ENCODE measurements at places on chromosomes 2 and 18. TPM values are rescaled to one million over a fixed set of nuclear protein-coding genes. Genes with fewer than 3 reads are reported as not detected.

FOXI3 gene
- total RNA-seq = not detected

PLEKHM3 gene
- 6.6 TPM for total RNA-seq

LOXHD1 gene
- not detected for total RNA-seq

FAP gene
- total RNA-seq = not detected

CRYBA2 gene
- not detected for total RNA-seq

MREG gene
- 10.6 TPM for total RNA-seq

CPO gene
- total RNA-seq = not detected

FNDC4 gene
- not detected for total RNA-seq

CD207 gene
- total RNA-seq = not detected

UNC50 gene
- total RNA-seq = 39.0 TPM

DNA sequence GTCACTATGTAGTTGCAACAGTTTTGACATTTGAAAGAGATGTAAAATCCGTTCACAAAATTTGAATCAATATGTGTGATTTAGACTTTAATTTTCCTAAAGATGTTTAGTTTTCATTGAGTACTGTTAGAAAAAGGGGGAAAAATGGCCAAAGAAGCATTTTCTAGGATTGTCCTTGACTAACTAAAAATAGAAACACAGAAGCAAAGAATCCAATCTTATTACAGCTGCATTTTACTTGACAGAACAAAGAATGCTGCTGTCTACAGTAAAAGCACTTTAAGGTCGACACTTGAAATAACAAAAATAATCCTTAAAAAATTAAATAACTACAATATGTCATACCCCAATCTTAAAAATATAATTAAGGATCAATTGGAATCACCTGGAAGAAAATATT, 48.9 kb downstream of the FRZB start:
- no peaks in the 10 kb centered on the region for H3K36me3 ChIP-seq
- peaks cover 13% of the 10 kb centered on the region for H3K27me3 ChIP-seq
- no peak overlapping the region for H3K27ac ChIP-seq
- no peak overlapping the region for H3K4me3 ChIP-seq
- no peak for DNase-seq

GRCh38 chr2:42044939-42045338, 2.9 kb upstream of the PKDCC start:
- H3K27ac ChIP-seq = no peak overlapping the region
- peaks cover 65% of the 10 kb centered on the region for H3K27me3 ChIP-seq
- no peak overlapping the region for H3K4me3 ChIP-seq

- H3K36me3 ChIP-seq = no peaks in the 10 kb centered on the region
- DNase-seq = no peak
- H3K4me3 ChIP-seq = no peak overlapping the region
- H3K4me1 ChIP-seq = peaks cover 14% of the 10 kb centered on the region
- H3K27me3 ChIP-seq = peaks cover 21% of the 10 kb centered on the region
Measured at GRCh38 chr18:44818668-44819403, 138.1 kb downstream of the SETBP1 start.

- no peak for DNase-seq
- H3K4me3 ChIP-seq = no peak overlapping the region
- H3K4me1 ChIP-seq = peaks cover 7% of the 10 kb centered on the region
- H3K27ac ChIP-seq = no peak overlapping the region
- peaks cover 6% of the 10 kb centered on the region for H3K36me3 ChIP-seq
- H3K27me3 ChIP-seq = no peaks in the 10 kb centered on the region
Measured at GRCh38 chr2:240512109-240512485, 45.7 kb downstream of the ANKMY1 start.

- H3K27me3 ChIP-seq = peaks cover 20% of the 10 kb centered on the region
- no peak overlapping the region for H3K4me3 ChIP-seq
- peaks cover 8% of the 10 kb centered on the region for H3K4me1 ChIP-seq
- H3K36me3 ChIP-seq = peaks cover 2% of the 10 kb centered on the region
- H3K27ac ChIP-seq = no peak overlapping the region
Measured at GRCh38 chr2:86375623-86376022, 38.2 kb upstream of the REEP1 start.

DNA sequence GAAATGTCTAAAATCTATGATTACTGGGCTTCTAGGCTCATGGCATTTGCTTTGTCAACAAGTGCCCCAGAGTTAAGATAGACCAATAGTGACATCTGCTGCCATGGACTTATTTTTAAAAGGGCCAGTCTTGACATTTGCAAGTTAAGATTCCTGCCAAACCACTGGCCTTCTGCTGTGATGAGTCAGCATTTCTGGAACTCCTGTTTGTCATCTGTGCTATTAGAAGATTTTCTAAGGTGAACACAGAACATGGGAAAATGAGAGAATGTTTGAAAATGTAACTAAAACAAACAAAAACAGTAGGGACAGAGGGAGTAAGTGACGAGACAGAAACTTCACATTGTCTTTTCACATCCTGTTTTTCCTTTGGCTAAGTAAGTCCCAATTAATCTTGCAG, 93.7 kb upstream of the WDR75 start:
- peak; percentile 67 for DNase-seq
- no peaks in the 10 kb centered on the region for H3K36me3 ChIP-seq
- H3K27me3 ChIP-seq = no peaks in the 10 kb centered on the region
- H3K4me1 ChIP-seq = peaks cover 4% of the 10 kb centered on the region
- H3K4me3 ChIP-seq = no peak overlapping the region

DNA sequence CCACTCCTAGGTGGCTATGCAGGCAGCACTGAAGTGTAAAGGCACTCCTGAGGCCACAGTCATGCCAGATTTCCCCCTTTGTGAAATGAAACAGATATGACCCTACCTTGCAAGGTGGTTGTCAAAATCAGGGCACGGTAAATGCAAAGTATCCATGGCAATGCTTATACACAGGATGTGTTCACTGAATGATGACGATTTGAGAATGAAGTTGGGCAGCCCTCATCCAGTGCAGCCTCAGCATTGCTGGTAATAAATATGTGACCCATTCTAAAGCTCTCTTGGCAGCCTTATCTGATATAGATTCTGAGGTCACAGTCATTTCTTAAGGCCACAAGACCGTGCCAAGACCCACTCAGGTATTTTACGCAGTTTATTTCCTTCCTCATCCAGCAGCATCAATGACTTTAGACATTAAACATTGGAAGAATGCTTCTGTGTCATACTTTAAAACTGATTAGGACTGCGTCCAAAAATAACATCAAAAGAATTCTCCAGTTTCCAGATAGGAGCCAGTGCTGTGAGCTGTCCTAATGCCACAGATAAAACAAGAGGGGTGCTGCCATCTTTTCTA, 125.5 kb upstream of the SERTAD2 start:
- peaks cover 4% of the 10 kb centered on the region for H3K27me3 ChIP-seq

- H3K4me3 ChIP-seq = no peak overlapping the region
- DNase-seq = no peak
- peaks cover 23% of the 10 kb centered on the region for H3K4me1 ChIP-seq
Measured at GRCh38 chr2:143524119-143524553, 394.9 kb downstream of the ARHGAP15 start.

GRCh38 chr2:109110170-109110569, 18.8 kb upstream of the SH3RF3 start:
- H3K27ac ChIP-seq = no peak overlapping the region
- H3K36me3 ChIP-seq = no peaks in the 10 kb centered on the region
- peaks cover 7% of the 10 kb centered on the region for H3K27me3 ChIP-seq

DNA sequence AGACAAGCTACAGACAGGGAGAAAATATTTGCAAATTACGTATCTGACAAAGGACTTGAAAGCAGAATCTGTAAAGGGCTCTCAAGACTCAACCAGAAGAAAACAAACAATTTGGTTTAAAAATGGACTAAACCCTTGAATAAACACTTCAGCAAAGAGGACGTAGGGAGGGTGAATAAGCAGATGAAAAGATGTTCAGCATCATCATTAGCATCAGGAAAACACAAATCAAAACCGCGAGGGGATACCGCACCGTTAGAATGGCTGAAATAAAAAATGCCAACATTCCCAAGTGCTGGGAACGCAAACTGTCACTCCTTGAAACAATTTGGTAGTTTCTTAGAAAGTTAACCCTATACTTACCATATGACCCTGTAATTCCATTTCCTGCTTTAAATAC, 136.7 kb downstream of the MBP start:
- H3K36me3 ChIP-seq = no peaks in the 10 kb centered on the region
- H3K27ac ChIP-seq = no peak overlapping the region
- no peak for DNase-seq
- peaks cover 11% of the 10 kb centered on the region for H3K4me1 ChIP-seq
- peaks cover 15% of the 10 kb centered on the region for H3K27me3 ChIP-seq
- no peak overlapping the region for H3K4me3 ChIP-seq

GRCh38 chr2:238879043-238879442, 31.2 kb downstream of the TWIST2 start:
- no peak overlapping the region for H3K27ac ChIP-seq
- no peaks in the 10 kb centered on the region for H3K4me1 ChIP-seq
- H3K36me3 ChIP-seq = no peaks in the 10 kb centered on the region

DNA sequence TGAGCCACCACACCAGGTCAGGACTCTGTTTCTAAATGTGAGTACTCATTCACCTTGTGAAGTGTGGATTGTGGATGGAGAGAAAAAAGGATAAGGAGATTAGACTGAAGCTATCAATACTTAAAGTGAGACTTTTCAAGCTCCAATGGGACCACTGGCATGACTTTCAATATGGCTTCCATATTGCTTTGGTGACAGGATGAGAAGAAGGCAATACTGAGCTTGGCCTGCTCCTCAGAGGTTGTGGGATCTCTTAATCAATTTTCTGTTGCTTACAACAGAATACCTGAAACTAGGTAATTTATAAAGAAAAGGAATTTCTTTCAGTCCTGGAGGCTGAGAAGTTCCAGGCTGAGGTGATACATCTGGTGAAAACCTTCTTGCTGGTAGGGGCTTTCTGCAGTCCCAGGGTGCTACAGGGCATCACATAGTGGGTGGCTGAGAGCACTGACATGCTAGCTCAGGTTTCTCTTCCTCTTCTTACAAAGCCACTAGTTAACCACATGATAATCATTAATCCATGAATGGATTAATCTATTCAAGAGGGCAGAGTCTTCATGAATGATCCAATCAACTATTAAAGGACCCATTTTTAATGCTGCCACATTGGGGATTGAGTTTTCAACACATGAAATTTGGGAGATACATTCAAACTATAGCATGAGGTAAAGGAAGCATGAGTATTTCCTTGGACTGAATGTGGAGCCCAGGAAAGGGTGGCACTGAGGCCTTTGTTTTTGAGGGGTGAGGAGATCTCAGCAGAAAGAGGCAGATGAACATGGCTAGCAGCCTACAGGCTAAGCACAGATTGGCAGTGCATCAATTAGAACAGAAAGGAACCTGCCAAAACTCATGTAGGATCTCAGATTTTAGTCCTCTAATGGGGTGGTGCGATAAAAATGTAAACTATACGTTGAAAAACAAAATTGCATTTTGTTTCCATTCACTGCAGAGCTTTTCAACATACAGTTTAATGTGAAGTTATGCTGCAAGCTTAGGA, 274.5 kb downstream of the PIK3C3 start:
- no peaks in the 10 kb centered on the region for H3K36me3 ChIP-seq
- no peak overlapping the region for H3K27ac ChIP-seq
- no peak overlapping the region for H3K4me3 ChIP-seq
- DNase-seq = no peak
- H3K4me1 ChIP-seq = no peaks in the 10 kb centered on the region

- H3K36me3 ChIP-seq = peaks cover 49% of the 10 kb centered on the region
- no peaks in the 10 kb centered on the region for H3K4me1 ChIP-seq
- H3K27me3 ChIP-seq = no peaks in the 10 kb centered on the region
- no peak for DNase-seq
- H3K4me3 ChIP-seq = no peak overlapping the region
- H3K27ac ChIP-seq = no peak overlapping the region
Measured at GRCh38 chr2:73759904-73760303, 20.0 kb downstream of the DUSP11 start.

- H3K4me1 ChIP-seq = no peaks in the 10 kb centered on the region
- no peak overlapping the region for H3K27ac ChIP-seq
- H3K4me3 ChIP-seq = no peak overlapping the region
Measured at GRCh38 chr2:214503568-214503967, 92.7 kb downstream of the VWC2L start.

- H3K27ac ChIP-seq = no peak overlapping the region
- no peak for DNase-seq
- no peaks in the 10 kb centered on the region for H3K36me3 ChIP-seq
- no peaks in the 10 kb centered on the region for H3K4me1 ChIP-seq
Measured at GRCh38 chr2:120384486-120385354, 38.8 kb downstream of the INHBB start.

GRCh38 chr2:227642656-227643055, 23.9 kb upstream of the SCYGR5 start:
- no peaks in the 10 kb centered on the region for H3K36me3 ChIP-seq
- peaks cover 8% of the 10 kb centered on the region for H3K27me3 ChIP-seq
- no peak overlapping the region for H3K27ac ChIP-seq
- no peaks in the 10 kb centered on the region for H3K4me1 ChIP-seq

GRCh38 chr18:79797518-79798345, at the start of gene KCNG2:
KCNG2 (plus strand) TSS chr18:79797938; CDS start chr18:79863668, 65,730 bp downstream.
- peak; percentile 67 for DNase-seq
- peaks cover 2% of the 10 kb centered on the region for H3K36me3 ChIP-seq
- peak within 1 kb of the TSS; percentile 69 for H3K4me3 ChIP-seq
- peaks cover 6% of the 10 kb centered on the region for H3K4me1 ChIP-seq

DNA sequence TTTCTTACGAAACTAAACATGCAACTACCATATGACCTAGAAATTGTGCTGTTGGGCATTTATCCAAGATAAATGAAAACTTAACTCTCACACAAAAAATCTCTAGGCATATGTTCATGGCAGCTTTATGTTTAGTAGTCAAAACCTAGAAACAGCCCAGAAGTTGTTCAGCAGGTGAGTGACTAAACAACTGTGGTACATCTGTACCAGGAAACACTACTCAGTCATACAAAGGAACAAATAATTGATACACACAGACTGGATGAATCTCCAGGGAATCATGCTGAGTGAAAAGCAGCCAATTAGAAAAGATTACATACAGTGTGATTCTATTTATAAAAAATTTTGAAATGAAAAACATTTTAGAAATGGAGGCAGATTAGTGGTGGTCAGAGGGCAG, 29.3 kb downstream of the DYNC2LI1 start:
- no peak overlapping the region for H3K27ac ChIP-seq
- H3K36me3 ChIP-seq = no peaks in the 10 kb centered on the region
- H3K4me1 ChIP-seq = no peaks in the 10 kb centered on the region

GRCh38 chr2:231464576-231465540, 574 bp upstream of the NCL start:
- H3K27me3 ChIP-seq = no peaks in the 10 kb centered on the region
- H3K4me3 ChIP-seq = peak overlapping the region; percentile 93
- H3K27ac ChIP-seq = peak overlapping the region; percentile 100
- peak; percentile 99 for DNase-seq
- H3K4me1 ChIP-seq = peaks cover 37% of the 10 kb centered on the region

- H3K4me3 ChIP-seq = no peak overlapping the region
- H3K36me3 ChIP-seq = no peaks in the 10 kb centered on the region
- peaks cover 2% of the 10 kb centered on the region for H3K4me1 ChIP-seq
- DNase-seq = no peak
- no peak overlapping the region for H3K27ac ChIP-seq
- no peaks in the 10 kb centered on the region for H3K27me3 ChIP-seq
Measured at GRCh38 chr18:21998486-21998885, 170.9 kb upstream of the GATA6 start.

DNA sequence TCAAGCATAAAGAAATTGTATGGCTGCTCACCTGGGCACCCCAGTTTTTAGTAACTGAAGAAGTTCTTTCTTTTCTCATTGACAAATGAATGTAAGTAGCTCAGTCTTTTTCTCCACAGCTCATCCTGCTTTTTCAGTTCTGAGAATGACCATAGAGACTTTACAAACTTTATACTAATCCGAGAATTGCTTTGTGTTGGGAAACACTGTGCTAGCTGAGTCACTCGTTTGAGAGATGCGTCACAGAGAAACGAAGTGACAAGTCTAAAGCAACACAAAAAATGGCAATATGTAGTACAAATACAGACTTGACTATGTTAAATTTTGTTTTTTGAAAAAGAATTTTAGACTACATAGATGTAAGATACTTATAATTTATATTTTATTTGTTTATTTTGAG, 9.0 kb downstream of the LRRTM4 start:
- DNase-seq = no peak
- H3K4me3 ChIP-seq = no peak overlapping the region
- no peak overlapping the region for H3K27ac ChIP-seq
- H3K27me3 ChIP-seq = no peaks in the 10 kb centered on the region

Data from activated CD4-positive, alpha-beta T cell treated with anti-CD3 and anti-CD28 coated beads, Interleukin-2, amount 10 ng/mL, durations not matched to agents 24 days and 14 days (primary cell).